ENCODE measurements at places on chromosomes 2 and 18.

- no peak for DNase-seq
Measured at GRCh38 chr18:48029296-48029986, 99.0 kb upstream of the SMAD2 start.

- no peak for DNase-seq
Measured at GRCh38 chr2:127155028-127155581, 48.2 kb upstream of the BIN1 start.

DNA sequence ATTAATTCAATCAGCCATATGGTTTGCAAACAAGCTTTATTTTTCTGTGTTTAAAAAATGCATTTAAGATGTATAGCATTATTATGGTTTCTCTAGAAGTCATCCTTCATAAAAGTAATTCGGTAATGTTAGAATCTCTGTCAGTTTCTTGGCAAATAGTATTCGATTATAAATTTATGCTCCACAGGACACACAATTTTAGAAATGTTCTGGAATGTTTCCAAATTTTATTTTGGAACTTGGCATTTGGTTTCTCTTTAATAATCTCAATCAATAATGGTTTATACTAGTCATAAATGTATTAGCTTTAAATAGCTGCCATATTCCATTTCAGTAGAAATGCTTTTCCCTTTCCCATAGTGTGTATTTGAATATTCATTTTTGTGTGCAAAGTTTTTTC, 156.4 kb downstream of the PLCL1 start:
- DNase-seq = no peak

DNA sequence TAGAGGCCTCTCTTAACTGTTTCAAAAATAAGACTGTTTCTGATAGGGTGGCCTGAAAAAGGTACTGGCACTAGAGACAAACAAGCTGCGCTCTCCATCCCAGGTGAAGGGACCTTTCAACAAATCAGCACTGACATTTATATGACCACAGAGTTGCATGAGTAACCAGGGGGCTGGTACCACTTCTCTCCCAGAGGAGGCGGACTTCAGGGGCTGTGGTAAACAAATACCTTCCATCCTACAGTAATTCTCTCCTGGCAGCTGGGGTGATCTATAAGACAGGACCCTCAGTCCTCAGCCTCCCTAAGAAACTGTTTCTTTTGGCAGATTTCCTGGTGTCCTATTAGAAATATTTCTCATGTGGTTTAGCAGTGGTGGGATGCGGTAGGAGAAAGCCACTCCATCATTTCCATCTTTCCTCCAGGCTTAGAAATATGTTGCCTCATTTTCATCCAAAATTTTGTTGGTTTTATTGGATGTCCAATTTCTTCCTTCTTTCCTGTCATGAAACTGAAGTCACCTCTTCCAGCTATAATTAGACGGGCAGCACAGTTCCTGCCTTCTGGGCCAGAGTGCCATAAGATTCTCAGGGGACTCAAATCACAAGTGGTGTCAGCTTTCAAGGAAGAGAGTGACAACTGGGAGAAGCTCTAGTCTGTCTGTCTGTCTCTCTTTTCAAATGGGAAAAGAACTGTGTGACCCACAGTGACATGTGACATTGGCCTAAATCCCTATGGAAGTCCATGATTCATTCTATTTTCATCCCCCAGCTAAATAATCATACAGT, 96.4 kb downstream of the CYRIA start:
- no peak for DNase-seq

GRCh38 chr18:56712761-56713160, 61.6 kb downstream of the WDR7 start:
- no peak for DNase-seq

- no peak for DNase-seq
Measured at GRCh38 chr2:96541398-96542152, 5.0 kb downstream of the ARID5A start.

GRCh38 chr2:101473911-101474701, 806 bp downstream of the RFX8 start:
- DNase-seq = no peak

DNA sequence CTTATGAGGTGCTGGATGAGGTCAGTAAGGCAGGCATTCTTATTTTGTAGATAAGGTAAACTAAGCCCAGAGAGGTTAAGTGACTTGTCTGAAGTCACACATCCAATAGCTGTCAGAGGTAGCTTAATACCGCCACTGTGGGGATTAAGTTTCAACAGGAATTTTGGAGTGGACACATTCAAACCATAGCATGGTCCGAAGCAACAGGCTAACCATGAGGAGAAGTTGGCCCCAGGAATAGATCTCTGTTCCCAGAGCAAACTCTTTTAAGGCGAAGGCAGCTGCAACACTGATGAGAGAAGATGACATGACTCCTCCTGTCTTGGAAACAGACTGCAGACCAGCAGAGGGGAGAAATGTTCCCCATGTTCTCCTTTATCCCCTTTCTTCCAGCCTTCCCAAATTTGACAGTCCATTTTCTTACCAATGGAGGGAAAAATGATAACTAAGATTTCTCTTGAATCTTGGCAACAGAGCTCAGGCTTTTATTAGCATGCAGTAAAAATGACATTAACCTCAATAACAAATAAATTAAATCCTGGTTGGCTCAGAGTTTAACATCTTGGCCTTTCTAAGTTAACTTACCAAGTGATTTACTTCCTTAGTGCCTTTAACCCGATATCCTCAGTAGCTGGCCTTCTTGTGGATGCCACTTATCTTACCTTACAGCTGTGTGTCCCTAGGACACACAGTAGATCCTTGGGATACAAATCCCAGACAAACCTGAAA, 67.9 kb upstream of the STPG4 start:
- DNase-seq = no peak

DNA sequence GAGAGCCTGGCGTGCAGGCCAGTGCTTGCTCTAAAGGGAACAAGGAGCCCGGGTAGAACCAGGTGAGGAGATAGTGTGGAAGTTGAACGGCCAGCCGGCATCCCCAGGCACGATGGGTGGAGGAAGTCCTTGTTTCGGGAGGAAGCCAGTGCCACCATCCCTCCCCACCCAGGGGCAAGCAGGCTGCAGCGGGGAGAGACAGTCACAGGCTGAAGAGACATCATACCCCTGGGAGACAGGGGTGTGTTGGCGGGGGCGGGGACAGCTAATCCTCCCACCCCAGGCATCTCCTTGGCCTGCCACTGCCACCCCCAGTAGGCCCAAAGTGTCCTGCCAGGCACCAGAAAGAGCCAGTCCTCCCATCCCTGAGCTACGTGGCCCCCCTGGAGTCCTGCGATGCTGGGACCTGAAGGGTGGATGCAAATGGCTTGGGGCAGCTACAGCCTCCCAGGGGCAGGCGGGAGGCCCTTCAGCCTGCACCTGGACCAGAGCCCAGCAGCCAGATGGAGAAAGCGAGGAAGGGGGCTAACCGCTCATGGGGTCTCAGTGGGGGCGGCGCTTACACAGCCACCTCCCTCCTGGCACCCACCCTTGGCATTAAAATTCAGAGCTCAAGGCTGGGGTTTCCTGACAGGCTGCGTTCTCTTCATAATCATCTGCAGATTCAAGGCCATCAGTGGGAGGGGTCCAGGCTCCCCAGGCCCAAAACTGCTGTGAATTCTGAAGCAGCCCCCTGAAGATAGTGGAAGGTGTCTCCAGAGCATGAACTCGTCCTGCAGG, 14.8 kb upstream of the GPR55 start:
- DNase-seq = no peak

DNA sequence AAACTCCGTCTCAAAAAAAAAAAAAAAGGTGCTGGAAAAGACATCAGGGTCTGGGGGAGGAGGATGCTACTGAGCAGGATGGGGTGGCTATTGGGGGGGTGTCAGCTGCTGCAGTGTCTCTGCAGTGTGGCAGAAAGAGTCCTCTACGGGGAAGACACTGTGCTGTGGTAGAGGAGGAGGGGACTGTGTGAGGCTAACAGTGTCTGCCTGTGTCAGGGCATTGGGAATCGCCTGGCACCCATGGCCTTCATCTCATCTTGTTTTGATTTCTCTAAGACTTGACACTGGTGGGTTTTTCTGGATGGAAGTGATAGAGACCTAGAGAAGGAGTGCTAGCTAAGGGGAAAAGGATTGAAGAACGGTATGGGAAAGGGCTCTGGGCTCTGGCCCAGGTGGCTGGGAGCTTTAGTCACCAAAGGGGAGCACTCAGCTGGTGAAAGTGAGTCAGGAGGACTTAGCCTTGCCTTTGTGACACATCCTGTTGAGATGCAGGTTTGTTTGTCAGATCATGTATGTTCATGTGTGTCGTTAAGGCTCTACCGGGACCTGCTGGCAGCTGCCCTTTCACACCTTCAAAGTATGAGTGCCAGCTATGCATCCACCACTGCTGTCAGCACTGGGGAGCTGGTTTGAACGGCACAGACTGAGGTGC, 58.0 kb downstream of the FARP2 start:
- DNase-seq = no peak

DNA sequence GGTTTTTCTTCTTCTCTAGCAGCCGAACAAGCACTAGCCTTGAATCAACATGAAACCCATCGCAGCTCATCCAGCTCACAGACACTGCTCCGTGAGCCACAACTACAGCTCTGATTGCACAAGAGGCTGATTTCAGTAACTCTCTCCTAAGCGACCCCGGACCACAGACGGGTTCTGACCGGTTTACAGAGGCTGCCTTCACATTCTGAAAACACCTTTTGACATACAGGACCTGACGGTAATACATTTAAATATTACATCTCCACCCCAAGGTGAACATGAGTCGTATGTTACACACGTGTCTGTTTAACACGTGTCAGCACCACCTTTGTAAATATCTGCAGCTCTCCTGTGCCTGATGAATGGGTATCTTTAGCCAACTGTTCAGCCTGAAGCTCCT, 120.7 kb downstream of the TMEM18 start:
- DNase-seq = no peak

DNA sequence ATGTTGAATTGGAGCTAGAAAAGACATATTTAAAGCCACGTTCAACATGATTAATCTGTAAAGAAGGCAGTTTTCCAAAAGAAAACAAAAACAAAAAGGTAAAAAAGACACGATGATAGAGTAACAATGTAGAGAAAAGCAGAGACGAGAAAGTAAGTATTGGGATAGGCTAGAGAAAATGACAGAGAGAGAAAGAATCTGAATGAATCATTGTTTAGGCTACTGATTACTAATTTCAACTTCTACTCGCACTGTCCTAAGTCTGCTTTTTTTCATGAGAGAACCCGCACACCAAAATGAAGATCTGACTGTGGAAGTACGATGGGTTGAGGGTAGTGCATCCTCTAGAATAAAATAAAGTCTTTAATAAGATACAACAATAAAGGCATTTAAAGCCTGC, 1599.2 kb upstream of the TMEFF2 start:
- no peak for DNase-seq

- DNase-seq = no peak
Measured at GRCh38 chr2:172095146-172095904, 7.4 kb downstream of the DLX2 start.

DNA sequence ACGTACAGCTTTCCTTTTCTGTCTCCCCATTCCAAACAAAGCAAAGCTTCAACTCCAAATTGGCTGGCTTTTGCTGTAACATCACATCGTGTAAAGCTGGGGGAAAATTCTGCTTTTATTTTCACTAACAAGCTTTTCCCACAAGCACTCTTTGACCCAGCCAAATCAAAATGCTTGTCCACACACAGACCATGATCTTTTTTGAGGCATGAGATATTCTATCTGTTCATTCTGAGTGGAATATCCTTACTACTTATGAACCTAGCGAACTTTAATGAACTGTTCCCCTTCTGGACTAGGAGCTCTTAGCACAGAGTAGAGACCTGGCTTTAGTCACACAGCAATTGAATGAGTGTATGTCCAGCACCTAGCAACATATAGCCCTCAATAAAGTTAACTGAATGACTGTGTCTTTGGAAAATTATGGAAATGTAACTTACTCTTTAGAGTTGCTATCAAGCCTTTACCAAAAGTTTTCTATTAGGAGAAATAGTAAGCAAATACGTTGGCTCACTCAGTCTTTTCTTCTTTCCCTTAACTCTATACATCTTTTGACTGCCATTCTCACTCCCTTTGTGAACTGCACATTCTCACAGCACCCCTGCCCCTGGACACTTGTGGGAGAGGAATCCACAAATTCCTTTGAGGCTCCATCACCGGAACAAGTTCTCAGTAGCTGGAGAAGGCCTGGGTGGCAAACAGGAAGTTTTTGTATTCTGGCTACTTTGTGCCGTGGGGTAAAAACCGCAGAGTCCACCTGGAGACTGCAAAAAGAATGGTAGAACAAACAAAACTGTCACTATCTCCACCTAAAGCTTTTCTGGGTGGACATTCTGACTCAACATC, 1.3 kb upstream of the UBE2E3 start:
- no peak for DNase-seq

DNA sequence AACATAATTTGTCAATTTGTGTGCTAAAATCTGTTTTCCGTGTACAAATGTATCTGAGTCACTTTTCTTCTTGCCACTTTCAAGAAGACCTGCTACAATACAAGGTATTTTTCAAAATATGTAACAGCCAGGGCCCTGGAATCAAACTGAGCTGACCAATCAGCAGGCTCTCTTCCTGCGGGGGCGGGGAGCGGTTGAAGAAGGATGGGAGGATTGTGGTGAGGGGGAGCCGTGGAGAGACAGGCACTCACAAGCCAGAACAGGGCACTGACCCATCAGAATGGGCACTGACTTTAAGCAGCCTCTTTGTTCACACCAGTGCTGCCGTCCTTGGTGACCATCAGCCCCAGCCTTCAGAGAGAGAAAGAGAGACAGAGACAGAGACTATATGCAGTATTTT, 40.6 kb upstream of the CCNYL1 start:
- DNase-seq = no peak

DNA sequence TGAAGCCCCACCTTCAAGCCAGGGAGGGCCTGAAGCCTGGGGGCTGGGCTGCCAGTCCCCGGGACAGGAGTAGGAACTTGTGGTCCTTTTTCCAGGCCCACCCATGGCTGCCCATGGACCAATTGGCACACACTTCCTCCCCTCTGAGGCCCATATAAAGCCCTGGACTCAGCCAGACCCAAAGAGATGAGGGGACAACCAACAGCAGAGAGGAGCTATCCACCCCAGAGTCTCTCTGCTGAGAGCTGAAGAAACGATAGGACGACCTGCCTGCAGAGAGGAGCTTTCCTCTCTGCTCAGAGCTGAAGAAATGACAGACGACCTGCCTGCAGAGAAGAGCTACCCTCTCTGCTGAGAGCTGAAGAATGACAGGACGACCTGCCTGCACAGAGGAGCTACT, 43.8 kb upstream of the PEX13 start:
- DNase-seq = no peak

GRCh38 chr18:48138660-48139430, 208.4 kb upstream of the SMAD2 start:
- DNase-seq = no peak

GRCh38 chr2:104768694-104769093, 85.2 kb upstream of the POU3F3 start:
- DNase-seq = no peak

DNA sequence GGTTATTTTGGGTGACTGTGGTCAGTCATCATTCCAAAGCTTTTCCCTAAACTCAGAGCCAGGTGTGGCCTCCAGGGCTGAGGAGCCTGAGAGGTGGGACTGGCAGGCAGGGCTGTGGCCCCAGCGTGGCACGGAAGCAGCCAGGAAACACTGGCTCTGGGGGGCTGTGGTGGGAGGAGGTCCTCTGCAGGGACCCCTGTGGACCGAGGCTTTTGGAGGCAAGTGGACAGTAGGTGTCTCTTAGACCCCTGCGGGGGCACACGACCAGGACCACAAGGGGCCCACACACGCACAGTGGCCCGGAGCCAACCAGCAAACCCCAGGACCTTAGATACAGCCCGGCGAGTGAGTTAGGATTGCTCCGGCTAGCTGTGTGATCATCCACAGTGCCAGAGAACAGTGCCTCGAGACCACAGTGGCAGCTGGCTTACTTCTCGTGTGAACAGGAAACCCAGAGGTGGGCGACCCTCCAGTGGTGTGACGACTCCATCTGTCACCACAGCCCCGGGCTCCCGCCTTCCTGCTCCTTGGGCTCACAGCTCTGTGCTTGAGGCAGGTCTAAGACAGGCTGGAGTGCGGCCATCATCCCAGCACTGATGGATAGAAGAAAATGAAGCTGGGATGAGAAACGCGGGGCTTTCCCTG, 1.6 kb upstream of the RTP5 start:
- no peak for DNase-seq

Data from stimulated activated CD8-positive, alpha-beta memory T cell treated with anti-CD3 and anti-CD28 coated beads, Interleukin-7, amount 100 ng/mL, for 1 hour (primary cell).